ENCODE measurements at places on chromosomes 2 and 18. TPM values are rescaled to one million over a fixed set of nuclear protein-coding genes. Genes with fewer than 3 reads are reported as not detected.

GRCh38 chr2:122031544-122032263, 276.3 kb downstream of the TSN start:
- DNase-seq: no peak

GRCh38 chr18:54813977-54814565, 14.2 kb upstream of the RAB27B start:
- DNase-seq: no peak

DNA sequence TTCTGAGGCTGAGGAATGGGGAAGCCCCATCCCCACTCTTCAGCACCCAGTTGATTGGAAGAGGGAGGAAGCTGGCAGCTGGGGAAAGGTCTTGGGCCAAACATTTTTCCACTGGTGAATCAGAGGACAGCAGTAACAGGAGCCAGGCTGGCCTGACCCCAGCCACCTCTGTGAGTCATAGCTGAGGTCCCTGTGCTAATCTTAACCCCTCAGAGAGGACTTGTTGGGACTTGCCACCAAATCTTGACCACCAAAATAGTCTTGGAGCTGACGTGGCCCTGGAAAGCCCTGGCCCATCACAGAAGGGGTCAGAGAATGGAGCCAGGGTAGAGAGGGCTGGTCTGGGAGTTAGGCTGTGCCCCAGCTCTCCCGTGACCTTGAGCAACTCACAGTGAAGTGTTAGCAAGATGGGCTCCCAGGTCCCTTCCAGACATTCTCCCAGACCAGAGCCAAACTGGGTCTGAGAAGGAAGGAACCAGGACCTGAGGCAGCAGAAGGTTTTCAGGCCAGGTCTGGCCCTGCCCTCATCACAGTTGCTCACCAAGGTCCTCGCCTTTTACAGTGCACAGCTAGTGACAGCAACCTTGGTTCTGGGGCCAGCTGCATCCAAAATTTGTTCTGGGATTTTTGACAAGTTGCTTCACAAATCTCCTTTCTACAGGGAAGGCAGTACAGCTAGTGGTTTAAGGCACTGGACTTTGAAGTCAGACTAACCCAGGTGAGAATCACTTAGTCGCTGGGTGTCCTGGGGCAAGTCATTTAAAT, 266.6 kb downstream of the CYP26B1 start:
- DNase-seq: no peak

DNA sequence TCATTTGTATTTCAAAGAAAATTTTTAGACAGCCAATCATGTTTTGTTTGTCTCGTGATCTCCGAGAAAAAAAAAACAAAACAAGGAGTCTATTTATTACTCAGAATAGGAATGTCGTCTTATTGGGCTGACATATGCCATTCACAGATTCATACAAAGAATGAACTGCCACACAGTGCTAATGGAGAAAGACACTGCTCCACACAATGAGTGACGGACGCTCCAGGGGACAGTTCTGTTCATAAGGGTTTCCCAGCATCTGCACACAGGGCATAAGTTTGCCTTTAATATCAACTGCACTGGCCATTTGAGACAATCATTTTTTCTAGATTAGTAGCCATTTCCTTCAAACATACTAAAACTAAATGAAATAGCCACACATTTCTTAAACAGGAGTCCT, 3.4 kb downstream of the SERTAD2 start:
- DNase-seq: no peak

POTEE gene
- 0.43 TPM for total RNA-seq

GNAL gene
- total RNA-seq: 0.11 TPM

All from activated CD8-positive, alpha-beta T cell treated with anti-CD3 and anti-CD28 coated beads for 36 hours (primary cell).